ENCODE measurements at places on chromosomes 12 and 14.

DNA sequence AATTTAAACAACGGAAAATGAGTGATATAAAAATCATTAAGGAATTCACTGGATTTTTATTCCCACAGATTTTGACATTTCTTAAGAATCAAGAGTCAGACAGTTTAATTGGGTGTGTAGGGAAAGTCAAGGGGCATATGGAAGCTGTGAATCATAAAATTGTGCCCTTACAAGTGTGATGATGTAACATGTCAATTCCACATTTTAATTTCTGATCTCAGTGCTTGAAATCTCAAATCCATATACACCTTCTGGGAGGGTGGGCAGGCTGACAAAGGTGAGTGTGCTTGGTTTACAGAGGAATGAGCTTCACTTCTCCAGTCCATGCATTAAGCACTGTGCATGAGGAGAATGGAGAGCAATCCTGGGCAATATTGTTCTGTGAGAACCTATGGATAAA lies 1.0 kb upstream of the KRT6A start:
- no peak for DNase-seq

DNA sequence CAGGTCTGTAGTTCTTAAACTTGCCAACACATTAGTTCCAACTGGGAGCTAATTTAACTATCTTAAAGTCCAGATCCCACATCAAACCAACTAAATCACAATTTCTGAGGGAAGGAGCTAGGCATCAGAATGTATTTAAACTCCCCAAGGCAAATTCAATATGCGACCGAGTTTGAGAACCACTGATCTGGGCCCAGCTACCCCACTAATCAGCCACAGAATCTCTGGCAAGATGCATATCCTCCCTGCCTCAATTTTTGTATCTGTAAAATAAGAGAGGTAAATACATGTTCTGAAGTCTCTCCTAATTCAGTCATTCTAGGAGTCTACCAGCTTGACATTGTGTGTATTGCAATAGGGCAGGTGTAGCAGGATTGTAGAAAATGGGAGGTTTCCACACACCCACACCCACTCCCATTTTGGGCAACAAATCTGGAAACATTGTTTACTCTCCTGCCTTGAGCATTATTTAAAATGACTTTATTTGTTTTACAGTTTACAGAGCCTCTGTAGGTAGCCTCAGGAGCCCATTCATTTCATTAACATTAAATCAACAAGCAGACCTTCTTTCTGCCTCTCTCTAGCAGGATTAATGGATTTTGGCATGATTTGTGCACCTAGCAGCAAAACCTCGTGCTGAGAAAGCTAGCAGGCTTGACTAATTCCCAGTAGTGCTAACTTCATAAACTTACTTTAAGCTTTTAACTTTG lies 15.6 kb downstream of the LGR5 start:
- no peak for DNase-seq

- no peak for DNase-seq
These were observed 48.5 kb upstream of the FLRT2 start for GRCh38 chr14:85481471-85481870.

- no peak for DNase-seq
These were observed 143.1 kb downstream of the PCNX1 start for GRCh38 chr14:71050227-71050823.

DNA sequence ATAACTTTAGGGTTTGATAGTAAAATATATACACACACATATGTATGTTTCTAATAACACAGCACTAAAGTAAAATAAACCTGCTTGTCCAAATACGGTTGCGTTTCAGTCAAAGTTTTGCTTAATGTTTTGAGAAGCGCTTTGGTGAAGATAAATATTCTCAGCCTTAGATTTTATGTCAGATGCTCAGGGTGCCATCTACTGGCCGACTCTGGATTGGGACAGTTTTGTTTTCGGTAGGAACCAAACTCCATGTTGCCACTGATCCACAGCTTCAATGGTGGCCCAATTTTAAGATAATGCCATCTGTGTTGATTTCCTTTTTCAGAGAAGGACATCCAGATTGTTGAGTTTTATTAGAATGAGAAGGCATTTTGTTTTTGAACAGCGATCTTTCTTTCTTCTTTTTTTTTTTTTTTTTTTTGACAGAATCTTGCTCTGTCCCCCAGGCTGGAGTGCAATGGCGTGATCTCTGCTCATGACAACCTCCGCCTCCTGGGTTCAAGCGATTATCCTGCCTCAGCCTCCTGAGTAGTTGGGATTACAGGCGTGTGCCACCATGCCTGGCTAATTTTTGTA lies 43.1 kb downstream of the LLPH start:
- DNase-seq = peak; percentile 74

DNA sequence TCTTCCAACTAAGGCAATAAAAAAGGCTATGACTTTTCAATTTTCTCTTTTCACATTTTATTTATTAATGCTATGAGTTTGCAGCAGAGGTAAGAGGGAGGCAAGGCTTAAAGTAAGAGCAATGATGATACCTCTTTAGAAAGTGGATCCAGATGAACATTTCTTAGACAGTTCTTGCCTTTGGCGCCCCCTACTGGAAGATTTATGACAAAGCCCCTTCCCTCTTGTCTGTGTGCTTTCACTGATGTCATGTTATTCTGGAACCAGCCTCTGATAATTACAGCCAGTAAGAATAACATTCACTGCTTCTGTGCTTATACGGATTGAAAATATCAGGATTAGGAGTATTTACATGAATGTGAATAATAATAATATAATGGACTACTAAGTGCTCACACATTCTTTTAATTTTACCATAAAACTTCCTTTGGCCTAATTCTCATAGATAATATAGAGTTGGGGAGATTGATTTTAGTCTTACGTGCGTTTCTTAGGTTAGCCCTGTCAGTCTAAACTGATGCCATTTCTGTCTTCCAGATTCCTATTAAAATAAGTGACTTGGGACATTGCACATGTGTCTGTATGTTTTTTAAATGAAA lies 1929.9 kb upstream of the SEL1L start:
- DNase-seq = peak; percentile 37

- no peak for DNase-seq
These were observed 1.3 kb downstream of the CLEC7A start for GRCh38 chr12:10128687-10129086.

DNA sequence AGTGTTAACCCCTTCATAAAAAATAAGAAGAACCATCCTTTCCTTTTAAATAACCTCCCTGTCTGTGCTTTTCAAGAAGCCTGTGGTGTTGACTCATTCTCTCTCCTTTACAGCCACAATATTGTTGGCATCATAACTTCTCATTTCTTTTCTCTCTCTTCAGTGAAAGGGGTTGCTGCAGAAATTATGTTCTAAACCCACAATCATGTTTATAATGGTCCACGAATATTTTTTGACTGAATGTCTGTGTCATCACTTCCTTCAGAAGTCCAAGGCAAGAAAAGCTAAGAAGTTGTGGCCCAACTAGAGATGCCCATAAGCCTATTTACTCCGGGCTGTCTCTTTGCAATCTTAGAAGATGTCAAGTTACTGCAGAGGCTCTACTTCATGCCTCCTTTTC lies 488.3 kb downstream of the APAF1 start:
- no peak for DNase-seq

DNA sequence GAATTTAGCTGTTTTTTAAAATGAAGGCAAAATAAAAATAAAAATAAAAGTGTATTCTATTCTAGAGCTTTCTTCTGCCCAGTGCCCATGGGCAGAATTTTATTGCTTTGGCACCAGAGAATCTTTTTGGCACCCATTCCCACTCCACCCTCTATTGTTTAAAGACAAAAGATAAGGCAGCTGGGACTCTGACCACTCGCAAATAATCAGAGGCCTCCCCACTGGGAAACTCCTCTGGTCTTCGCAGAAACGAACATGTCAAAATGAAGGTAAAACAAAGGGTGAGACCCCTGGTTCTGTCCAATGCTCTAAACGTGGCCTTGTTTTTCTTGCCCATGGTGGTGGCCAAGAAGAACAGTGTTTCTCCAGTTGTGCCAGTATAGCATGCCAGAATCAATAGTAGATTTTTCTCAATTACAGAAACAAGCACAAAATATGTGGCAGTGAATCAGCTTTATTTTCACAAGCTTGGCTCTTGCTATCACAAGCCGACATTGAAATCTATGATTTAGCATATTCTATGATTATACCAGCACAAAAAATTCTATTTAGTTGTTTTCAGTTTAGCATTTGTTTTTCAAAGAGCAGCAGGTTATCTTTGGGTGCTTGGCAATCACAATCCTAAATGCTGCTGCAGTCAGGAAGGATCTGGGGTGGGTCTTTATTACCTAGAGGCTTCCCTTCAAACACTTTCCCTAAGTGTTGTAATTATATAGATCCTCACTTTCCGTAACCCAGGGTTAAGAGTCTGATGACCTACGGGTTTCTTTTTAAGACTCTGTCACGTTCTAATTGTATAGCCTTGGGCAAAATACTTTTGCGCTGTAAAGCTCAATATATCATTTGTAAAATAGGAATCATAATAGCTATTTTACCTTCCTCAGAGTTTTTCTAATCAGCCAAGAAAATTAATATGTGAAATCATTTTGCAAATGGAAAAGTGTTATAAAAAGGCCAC lies 50.5 kb downstream of the KITLG start:
- DNase-seq = no peak
